Stomach (tissue), 19 donors: ENCODE measurements at places on chromosomes 5 and 9. TPM values are rescaled to one million over a fixed set of nuclear protein-coding genes. Genes with fewer than 3 reads are reported as not detected.

DNA sequence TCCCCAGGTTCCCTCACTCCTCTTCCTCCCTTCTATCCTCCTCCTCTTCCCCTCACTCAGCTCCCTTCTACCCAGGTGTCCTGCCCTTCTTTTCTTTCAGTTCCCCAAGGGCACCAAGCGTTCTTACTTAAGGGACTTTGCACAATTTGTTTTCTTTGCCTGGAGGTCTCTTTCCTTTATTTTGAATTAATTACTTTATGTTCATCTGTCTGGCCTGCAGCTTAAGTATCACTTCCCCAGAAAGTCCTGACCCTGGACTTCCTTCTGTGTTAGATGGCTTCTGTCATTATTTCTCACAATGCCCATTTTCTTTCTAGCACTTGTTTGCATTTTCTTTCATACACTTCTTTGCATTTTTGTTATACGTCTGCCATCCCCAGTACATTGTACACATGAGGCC, 350.6 kb downstream of the SH3GL2 start:
- DNase-seq = no peak

GRCh38 chr5:2848619-2849018, 97.1 kb upstream of the IRX2 start:
- peak; percentile 7 for DNase-seq

The SOX30 gene
- total RNA-seq = not detected

The GRIN3A gene
- not detected for total RNA-seq

DNA sequence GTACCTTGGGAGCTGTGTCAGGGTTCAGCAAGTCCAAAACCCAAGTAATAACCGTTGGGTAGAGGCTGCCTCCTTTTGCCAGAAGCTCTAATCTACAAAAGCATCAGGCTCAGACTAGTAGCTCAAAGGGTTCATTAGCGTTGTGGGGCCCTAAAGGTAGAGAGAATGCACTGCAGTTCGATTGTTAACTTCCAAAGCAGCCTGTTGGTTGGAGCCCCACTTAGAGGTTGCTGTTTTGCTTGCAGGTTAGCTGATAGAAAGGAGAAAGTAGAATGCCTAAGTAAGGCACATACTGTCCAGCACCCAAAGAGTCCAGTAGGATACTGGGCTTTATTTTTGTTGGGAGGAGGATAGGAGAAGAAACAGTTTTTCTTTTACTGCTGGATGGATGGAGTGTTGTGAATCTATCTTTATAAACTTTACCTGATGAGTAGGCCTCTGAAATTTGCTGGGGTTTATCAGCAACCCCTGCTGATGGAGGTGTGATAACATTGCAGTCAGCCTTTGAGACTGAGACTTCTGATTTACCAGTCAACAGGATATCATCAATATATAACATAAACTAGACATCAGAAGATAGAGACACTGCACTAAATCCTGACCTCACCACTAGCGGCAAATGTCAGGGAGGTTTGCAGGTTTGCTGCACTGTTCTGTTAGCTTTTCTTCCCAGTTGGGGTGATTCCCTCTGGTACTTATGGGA, 34.8 kb downstream of the ZNF131 start:
- DNase-seq = no peak

The MAMDC4 gene
- total RNA-seq = 1.8 TPM

DNA sequence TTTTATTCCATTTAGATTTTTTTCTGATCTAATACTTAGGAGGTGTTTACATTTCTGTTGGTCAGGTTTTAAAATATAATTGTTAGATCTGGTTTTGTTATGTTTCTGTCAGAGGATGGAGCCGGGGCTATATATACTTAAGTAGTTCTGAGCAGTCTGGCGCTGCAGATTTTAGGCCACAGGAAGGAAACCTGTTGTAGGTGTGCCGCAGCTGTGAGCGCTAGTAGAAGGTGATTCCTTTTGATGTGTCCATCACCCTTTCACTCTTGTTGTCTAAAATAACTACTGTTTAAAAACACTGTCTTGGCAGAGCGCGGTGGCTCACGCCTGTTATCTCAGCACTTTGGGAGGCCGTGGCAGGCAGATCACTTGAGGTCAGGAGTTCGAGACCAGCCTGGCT, 17.0 kb downstream of the ZBTB34 start:
- DNase-seq = no peak

DNA sequence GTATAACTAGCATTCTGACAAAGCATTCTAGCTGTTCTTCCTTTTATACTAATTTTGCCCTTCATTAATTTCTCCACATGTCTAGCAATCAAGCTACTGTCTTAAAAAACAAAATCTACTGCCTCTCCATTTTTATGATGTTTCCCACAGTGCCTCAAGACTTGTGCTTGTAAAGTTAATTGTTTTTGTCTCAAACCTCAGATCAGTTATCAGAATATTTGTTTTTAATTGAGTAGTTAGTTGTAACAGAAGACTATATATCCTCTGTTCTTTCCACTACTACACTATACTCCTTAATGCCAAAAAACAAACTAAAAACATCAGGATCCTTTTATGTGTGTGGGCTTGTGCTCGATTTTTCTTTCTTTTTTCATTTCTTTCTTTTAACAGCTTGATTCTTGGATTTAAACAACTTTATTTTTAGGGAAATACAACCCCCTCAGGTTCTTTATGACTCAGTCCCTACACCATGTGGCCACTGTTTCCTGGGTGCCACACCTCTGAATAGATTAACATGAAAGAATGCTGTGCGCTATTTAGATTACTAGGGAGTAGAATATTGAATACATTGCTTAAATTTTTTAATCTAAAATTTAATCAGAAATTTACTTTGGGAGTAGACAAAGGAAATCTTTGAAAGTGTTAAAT, 1.2 kb downstream of the ASPN start:
- peak; percentile 63 for DNase-seq

- peak; percentile 25 for DNase-seq
Measured at GRCh38 chr5:130141659-130142320, 237.5 kb downstream of the CHSY3 start.
